Sciatic nerve (tissue), 2 donors: ENCODE measurements at places on chromosomes 2 and 18. TPM values are rescaled to one million over a fixed set of nuclear protein-coding genes. Genes with fewer than 3 reads are reported as not detected.

GRCh38 chr2:43727634-43728014, 46.2 kb upstream of the DYNC2LI1 start:
- no peak for DNase-seq

Gene NPAS2
- total RNA-seq = 17.5 TPM

GRCh38 chr2:143117225-143117624, 12.0 kb upstream of the ARHGAP15 start:
- no peak for DNase-seq

- no peak for DNase-seq
Measured at GRCh38 chr2:68390114-68390513, 25.0 kb downstream of the PLEK start.

Gene REG3A
- total RNA-seq = 2.3 TPM

DNA sequence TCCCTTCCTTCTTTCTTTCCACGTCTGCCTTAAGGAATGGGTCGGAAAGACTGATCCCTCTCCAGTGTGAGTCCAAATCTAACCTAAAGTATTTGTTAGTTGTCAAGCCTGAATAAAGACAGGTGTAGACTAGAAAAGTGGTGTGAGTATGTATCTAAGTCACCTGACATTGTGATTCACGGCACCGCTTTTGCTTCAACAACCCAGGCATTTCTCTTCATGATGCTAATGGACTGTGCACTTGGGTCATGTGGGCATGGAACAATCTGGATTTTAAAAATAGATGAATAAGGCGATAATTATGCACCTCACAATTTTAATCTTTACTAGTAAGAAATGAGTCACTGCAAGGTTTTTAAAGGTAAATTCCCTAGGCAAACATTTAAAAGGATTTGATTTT, 107.5 kb downstream of the LIPG start:
- DNase-seq = no peak

DNA sequence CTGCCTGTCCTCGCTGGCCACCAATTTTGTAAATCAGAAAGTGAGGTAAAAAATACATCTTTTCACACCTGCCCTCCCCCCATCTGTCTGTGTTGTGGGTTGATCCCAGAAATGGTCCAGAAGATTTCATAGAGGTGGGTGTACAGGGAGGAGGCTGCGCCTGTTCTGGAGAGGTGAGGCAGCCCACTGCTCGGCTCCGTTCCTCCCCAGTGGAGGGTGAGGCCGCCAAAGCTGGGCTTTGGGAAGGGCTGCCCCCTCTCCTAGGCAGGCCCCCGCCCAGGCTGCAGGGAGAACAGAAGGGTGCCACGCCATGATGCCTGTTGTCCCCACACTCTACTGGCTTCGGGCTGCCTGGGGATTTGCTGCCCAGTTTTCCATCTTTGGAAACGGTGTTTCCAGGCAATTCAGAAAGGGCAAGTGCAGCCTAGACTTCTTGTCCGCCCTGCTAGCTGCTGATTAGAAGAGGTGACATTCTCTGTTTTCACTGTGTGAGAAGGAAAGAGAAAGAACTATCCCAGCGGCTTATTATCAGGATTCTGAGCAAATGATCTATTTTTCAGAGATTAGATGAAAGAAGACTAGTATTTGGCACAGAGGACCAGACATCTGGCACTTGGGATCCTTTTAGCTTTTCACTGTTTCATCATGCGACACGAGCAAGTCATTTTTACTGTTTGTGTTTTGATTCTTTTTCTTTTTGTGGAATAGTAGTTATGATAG, 18.7 kb downstream of the SMARCAL1 start:
- DNase-seq = no peak

Gene CRYGD
- not detected for total RNA-seq

Gene FAP
- 10.4 TPM for total RNA-seq

- DNase-seq = peak; percentile 85
Measured at GRCh38 chr2:130336877-130337734, 5.6 kb upstream of the IMP4 start.

Gene COLEC11
- total RNA-seq = 1.1 TPM

Gene CUL3
- 126 TPM for total RNA-seq

Gene FAM110C
- 0.58 TPM for total RNA-seq

GRCh38 chr18:35134190-35134730, 93.0 kb downstream of the MAPRE2 start:
- no peak for DNase-seq

DNA sequence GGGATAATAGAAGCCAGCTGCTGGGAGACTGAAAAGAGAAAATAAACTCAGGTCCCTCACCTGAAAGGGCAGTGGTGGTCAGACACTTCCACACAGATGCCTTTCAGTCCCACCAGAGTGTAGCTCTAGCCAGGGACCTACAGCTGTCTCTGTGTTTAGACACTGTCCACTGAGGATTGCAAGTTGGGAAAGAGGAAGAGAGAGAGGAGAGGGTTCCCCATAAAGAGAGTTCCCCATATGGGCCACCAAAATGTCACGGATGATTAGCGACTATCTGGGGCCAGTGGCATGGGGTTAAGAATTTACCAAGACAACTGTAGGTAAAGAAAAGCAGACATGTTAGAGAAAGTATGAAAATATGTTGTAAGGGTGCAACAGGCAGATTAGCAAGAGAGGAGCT, 36.7 kb upstream of the SKA1 start:
- DNase-seq = no peak

DNA sequence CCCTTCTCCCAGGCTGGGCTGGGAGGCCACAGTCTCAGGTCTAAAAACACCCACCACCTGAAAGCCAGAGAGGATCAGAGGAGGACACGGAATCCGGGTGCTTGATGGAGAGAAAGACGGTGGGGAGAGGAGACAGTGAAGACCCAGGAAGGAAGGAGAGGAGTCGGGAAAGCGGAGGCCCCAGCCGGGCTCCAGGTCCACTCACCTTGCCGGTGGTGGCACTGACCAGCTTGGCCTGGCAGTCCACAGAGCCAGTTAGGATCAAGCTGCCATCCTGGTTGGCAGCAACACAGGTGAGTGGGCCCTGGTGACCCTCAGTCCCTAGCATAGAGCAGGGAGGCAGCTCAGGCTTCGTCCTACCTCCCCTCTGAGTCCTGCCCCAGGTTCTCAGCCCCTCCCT, 4.3 kb downstream of the AAMP start:
- DNase-seq = peak; percentile 50
